ENCODE measurements at places on chromosomes 1 and 21.

GRCh38 chr1:207810173-207810572 is 58.3 kb downstream of the CD46 start:
- DNase-seq, result no peak

DNA sequence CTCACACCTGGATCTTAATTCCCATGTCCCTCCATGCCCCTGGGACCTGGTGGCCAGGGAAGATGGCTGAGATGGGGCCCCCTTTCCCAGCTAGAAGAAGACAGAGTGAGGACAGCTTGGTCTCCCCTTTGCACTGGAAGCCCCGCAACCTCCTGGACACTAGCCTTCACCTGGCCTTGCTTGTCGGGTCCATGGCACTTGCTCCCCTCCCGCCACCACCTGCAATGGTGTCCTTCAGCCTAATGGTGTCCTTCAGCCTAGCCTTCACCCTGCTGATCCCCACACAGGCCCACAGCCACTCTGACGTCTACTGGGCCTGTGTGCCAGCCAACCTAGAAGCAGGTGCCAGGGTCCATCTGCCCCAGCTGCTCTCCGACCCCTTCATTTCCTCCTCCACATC is 45.9 kb upstream of the EDN2 start:
- no peak for DNase-seq

GRCh38 chr1:28180306-28181305 is 4.1 kb upstream of the PTAFR start:
- DNase-seq, result no peak

GRCh38 chr1:29305943-29306342 is 69.6 kb downstream of the PTPRU start:
- no peak for DNase-seq

DNA sequence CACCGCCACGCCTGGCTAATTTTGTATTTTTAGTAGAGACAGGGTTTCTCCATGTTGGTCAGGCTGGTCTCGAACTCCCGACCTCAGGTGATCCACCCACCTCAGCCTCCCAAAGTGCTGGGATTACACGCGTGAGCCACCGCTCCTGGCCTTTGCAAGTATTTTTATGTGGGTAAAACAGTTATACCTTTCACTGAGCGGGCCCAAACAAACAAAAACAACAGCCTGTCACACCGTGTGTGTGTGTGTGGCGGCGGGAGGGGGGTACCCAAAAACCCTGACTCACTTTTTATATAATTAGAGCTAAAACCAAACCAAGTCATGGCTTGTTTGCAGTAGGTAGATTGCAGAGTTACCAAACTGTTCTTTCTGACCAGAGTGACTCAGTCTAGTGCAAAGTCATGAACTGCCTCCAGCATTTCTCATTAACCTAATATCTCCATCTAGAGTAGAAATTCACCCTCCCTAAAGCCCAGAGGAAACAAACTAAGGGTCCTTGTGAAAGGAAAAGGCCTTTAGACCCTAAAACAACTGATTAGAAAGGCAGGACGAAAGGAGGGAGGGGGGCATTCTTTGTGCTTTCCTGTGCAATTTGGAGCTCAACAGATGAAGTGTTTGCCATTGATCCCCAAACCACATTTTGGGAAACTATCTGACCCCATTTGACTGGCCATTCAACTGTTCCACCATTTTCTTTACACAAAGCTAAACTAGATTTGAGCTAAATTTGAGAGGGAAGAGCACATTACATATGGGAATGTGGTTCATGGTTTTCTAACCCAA is 181.0 kb downstream of the DHRS3 start:
- DNase-seq, result peak; percentile 31

DNA sequence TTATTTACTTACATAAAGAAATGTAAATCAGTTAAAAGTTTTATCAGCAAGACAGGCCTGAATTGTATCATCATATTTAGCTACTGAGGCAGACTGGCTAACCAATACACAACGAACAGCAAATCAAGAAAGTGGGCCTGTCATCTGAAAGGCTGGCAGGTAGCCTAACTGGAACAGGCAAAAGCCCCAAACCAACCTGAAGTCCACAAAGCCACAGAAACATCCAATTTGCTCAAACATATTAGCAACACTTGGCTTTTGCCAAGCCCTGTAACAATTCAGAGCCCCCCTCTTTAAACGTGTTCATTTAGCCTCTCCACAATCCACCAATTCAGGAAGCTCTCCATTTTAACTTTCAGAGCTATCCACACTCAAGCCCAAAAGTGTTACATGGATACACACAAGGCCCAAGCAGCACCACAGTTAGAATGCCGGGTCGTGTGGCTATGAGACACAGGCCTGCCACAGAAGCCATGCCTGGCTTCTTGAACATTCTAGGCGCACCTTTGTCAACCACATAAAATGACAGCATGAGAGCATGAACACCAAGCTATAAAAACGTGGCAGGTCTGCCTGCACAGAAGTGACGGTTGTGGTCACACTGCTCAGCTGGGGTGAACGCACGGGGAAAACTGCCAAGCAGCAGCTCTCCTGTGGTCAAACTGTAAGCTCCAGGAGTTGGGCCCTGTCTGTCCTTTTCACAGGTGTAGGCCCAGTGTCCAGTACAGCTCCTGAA is 49.3 kb downstream of the CD34 start:
- DNase-seq, result peak; percentile 74

- peak; percentile 28 for DNase-seq
These were observed 5.8 kb upstream of the ERG start for GRCh38 chr21:38504066-38504465.

GRCh38 chr1:177799746-177800145 is 170.1 kb downstream of the SEC16B start:
- DNase-seq, result no peak

DNA sequence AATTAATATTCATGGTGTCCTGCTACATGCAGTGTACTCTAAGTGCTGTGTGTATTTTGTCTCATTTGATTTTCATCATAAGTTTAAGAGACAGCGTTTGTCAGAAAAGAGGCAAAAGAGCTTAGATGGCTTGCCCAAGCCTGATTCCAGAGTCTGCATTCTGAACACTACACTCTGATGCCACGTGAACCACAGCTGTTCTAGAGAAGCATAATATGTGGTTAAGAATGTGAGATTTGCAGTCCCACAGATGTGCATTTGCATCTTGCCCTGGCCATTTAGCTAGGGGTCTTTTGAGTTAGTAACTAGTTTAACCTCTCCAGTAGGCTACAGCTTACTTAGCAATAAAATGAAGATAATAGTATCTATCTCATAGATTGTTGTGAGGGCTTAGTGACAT is 9.2 kb upstream of the GADD45A start:
- no peak for DNase-seq

- no peak for DNase-seq
These were observed 12.1 kb downstream of the TIE1 start for GRCh38 chr1:43312663-43313515.

GRCh38 chr1:56954664-56955063 is 11.2 kb downstream of the C8B start:
- no peak for DNase-seq

DNA sequence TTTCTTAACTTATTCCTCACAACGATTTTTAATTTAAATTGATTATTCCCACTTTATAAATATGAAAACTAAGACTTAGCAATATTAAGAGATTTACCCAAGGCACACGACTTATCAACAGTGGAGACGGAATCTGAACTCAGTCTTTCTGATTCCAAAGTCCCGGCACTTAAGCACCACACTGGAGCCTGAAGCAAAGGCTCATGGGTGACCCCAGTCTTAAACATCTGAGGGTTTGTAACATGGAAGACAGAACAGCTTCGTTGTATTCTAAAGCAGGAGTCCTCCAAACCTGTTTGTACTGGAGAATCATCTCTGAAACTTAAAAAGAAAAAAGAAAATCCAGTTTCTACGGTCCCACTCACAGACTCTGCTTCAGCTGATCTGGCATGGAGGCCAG is 519.5 kb downstream of the SMYD3 start:
- no peak for DNase-seq

GRCh38 chr1:240232530-240232929 is 140.8 kb downstream of the FMN2 start:
- DNase-seq, result no peak

DNA sequence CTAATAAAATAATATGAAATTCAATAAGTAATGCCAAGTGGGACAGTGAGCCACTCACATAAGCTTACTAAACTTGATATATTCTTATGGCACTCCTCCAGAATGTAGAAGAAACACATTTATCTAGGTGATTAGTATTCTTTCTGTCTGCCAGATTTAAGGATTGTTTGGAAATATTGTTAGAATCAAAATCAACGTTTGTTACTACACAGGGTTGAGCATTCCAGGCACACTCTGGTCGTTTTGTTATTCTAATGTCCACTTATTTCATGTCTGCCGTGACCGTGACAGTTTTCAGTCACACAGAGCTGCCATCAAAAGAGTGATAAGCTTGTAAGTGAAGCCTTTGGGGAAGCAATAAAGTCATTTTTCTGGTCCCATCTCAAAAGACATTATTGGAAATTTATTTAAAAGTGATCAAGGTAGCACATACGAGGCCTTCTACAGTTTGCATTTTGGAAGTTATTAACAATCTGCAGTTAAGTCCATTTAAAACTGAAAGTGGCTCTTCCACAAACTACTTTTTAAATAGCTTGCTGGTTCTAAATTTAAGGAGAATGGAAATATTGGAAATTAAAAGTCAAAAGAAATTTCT is 38.0 kb downstream of the NFIA start:
- no peak for DNase-seq

DNA sequence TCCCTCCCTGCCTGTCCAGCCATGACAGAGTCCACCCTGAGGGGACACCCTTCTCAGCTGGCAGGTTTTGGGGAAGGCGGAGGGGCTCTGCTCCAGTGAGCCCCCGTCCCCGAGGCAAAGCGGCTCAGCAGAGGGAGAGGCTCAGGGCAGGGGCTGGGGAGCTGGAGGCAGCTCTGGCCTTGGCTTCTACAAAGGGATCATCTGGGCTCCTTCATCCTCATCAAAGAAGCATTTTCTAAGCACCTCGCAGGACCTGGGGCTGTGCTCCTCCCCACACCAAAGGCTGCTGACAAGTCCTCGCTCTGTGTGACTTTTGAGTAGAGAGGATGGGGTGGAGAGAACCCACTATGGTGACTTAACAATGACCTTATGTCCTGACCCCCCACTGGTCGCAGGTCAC is 21.0 kb upstream of the CLSTN1 start:
- DNase-seq, result no peak

- DNase-seq, result no peak
These were observed 2.4 kb upstream of the MMP23B start for GRCh38 chr1:1629430-1630190.

GRCh38 chr21:40151611-40152010 is 284.4 kb downstream of the PCP4 start:
- DNase-seq, result no peak

DNA sequence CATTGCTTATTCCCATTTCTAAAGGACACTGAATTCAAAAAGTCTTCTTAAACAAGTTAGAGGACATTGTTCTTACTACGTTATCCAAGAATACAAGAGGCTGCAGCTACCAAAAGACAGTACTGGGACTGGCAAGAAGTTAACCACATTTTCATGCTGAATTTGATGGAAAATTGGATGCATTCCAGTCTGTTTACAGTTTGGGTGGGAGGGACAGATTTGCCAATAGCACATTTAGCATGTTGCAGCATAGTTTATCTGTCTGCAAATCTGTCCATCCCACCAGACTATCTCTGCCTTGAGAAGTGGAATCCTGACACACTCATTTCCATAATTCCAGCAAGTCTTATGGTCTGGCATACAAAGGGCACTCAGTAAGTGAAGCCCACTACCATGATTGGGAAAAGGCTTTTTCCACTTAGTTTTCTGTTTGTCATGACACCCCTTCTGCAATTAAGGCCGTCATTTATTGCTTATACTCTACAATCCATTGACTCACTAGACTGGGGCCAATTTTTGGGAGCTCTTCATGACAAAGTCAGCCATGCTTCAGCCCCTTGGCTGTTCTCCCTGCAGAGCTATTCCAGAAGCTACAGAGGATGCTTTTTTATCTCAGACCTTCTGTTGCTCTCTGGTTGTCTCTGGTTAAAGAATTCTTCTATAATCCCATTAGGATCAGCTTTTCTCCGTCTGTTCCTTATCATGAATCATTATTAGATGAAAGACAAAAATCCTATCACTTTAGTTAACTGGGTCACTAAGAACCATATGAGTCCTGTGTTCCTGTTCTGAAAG is 355.8 kb upstream of the PTBP2 start:
- DNase-seq, result no peak
